ENCODE measurements at places on chromosomes 3 and 15.

GRCh38 chr3:61612211-61613194, 51.1 kb downstream of the PTPRG start:
- no peak for DNase-seq

DNA sequence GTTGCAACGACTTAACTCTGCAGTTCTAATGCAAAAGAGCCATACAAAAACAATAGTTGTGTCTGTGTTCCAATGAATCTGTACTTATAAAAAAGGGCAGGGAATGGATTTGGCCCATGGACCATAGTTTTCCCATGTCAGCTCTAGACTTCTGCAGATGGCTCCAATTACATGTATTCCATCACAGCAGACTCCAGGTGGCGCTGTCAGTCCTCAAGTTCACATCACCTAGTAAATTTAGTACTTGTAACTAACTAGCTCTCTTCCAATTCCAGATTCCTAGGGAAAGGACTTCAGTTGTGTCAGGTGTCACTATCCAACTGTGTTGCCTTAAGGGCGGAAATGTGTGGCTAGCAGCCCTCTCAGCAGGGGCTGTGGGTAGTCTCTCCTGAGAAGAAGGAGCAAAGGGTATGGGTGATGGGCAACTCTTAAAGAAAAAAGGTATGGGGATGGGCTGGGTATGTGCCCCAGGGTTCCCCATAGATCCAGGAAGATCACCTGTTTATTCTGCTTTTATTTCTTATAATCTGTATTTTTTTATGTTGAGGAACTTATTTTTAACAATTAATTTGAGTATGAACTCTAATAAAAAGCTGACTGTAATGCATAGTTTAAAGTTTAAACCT, 36.2 kb downstream of the BBS4 start:
- peak; percentile 35 for DNase-seq

GRCh38 chr3:52614689-52615088, 71.0 kb downstream of the PBRM1 start:
- peak; percentile 9 for DNase-seq

DNA sequence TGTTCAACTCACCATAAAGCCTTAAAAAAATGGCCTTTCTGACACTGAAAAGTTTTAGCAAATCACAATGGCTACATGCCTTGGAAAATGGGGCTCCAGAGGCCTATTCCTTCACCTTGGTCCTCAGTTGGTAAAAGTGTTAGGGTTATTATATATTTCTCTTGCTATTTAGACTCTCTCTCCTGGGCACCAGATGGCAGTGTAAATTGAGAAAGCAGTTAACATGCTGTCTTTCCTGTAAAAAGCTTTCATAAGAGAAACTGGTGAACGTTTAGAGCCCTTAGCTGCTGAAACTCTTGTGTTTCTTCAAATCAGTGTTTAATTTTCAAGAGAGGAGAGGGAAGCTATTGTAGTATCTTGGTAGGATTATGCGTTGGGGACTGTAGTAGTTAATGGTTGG, 89.9 kb downstream of the LRTM1 start:
- DNase-seq, result no peak

- no peak for DNase-seq
These were observed 428.5 kb upstream of the SEMA6D start for GRCh38 chr15:47288794-47289193.

- no peak for DNase-seq
These were observed 68.0 kb downstream of the CASR start for GRCh38 chr3:122251428-122251827.

DNA sequence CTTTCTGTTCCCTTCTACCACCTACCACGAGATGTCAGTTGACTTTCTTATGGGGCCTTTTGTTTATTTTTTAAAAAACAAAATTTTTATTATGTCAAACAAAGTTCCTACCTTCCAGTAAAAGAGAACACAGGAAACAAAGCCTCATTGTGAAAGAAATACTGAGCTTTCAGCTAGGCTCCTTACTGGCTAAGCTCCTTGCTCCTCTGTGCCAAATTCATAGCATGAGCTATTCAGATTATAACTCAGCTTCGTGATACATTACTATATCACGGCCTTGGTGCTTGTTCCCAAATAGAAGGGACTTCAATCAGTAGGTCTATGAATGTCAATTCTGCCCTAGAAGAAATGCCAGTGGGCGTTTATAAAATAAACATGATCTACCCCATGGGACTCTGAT, 145.8 kb upstream of the CHRM5 start:
- no peak for DNase-seq

DNA sequence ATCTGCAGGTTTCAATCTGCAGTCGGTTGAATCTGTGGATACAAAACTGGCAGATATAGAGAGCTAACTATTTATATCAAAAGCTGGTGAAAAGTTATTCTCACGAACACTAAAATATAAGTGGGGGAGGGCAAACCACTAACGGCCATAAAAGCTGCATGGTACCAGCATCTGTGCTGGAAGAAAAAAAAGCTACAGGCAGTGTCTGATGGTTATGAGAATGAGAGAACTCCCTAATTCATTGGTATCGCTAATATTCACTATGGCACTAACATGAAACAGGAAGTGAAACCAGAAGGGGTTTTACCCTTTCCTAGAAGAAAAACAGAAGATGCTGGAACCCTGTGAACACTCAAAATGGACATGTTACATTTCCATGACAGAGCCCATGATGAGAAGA, 15.9 kb downstream of the CEP70 start:
- DNase-seq, result no peak

GRCh38 chr15:96867992-96868391, 537.5 kb downstream of the NR2F2 start:
- DNase-seq, result no peak

- no peak for DNase-seq
These were observed 566 bp downstream of the ETV5 start for GRCh38 chr3:186108106-186108940.

GRCh38 chr3:174846055-174846454, 13.1 kb upstream of the NAALADL2 start:
- DNase-seq, result no peak

GRCh38 chr15:90838544-90838943, 29.8 kb upstream of the FURIN start:
- DNase-seq, result no peak

DNA sequence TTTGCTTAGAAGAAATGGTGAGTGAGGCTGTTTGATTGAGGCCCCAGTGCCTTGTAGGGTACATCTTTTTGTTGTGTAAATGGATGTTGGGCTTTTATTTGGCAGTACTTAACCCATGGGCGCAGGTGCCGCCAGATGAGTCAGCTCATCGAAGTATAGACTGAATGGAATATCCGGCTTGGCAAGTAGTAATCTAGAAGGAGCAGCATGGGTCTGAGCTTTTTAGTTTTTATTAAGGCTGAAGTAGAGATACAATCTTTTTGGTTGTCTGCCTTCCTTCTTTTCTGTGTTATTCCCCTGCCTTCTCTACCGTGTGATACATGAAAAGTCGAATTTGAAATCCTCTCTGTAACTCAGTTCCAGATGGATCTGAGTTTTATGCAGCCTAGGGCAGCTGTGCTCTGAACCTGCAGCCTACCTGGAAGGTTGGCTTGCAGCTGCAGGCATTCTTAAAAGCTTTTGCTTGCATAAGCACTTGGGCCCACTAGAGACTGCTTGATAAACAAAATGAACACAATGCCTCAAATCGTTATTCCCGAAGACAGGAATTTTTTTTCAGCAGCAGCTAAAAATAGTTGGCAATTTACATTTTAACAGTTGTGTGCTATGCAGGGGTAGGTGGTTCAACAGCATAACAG, 177.5 kb upstream of the CGNL1 start:
- DNase-seq, result no peak

GRCh38 chr15:85649372-85649771, 145.4 kb downstream of the KLHL25 start:
- no peak for DNase-seq

- no peak for DNase-seq
These were observed 46.9 kb downstream of the CHRD start for GRCh38 chr3:184426691-184427141.

GRCh38 chr3:64861684-64862083, 173.9 kb upstream of the ADAMTS9 start:
- no peak for DNase-seq

DNA sequence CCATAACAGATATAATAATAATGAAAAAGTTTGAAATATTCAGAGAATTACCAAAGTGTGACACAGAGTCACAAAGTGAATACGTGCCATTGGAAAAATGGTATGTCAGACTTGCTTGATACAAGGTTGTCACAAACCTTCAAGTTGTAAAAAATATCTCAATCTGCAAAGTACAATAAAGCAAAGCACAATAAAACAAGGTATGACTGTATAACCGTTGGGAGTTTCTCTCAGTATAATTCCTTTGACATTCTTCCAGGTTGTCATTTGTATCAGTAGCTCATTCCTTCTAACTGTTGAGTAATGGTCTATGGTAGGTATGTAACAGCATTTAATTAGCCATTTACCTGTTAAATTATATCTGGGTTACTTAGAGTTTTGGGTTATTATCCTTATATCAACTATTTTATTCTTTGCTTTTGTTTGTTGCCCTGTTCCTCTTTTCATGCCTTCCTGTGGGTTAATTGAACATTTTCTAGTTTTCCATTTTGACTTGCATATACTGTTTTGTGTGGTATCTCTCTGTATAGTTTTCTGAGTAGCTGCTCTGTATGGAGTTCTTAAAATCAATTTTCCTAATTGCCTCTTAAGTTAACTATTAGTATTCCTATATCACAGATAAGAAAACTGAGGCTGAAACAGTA, 112.5 kb downstream of the SUCNR1 start:
- no peak for DNase-seq

GRCh38 chr15:72782274-72783003, 1.1 kb downstream of the ADPGK start:
- no peak for DNase-seq

DNA sequence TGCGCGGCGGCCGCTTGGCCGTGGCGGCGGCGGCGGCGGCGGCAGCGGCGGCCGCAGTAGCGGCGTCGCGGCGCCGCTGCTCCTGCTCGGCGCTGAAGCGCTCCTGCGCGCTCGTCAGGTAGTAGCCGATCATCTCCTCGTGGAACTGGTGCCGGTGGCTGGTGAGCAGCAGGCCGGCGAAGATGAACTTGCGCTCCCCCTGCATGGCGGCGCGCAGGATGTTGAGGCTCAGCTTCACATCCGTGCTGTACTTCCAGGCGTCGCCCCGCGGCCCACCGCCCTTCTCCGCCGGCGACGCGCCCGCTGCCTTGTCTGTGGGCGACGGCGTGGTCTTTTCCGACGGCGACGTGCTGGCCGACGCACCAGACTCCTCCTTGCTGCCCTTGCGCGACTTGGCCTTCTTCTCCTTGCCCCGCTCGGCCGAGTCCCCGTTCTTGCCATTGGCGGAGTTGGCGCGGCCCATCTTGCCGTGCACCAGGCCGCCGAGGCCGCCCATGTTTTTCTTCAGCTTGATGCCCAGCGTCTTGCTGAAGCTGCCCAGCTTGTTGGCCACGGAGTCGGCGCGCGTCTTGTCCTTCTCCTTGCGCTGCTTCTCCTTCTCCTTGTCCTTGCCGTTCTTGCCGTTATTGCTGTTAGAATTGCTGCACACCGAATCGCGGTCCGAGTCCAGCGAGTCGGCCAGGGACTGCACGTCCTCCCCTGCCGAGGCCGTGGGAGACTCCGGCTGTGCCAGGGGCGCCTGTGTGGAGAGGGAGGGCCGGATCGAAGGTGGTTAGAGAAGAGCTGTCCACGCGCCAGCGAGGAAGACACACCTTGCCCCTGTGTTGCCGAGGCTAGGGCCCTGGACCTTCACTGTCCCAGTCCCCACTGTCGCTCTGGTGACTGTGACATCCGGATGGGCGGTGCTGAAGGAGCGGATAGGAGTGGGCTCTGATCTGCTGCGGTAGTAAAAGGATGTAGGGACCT, 157.6 kb downstream of the KLF13 start:
- DNase-seq, result no peak

GRCh38 chr15:92889390-92890107, 10.6 kb upstream of the CHD2 start:
- DNase-seq, result no peak

GRCh38 chr3:127551178-127551577, 39.4 kb downstream of the TPRA1 start:
- no peak for DNase-seq

GRCh38 chr3:136954980-136955780, 2.6 kb upstream of the IL20RB start:
- no peak for DNase-seq

GRCh38 chr3:9384141-9384828, 13.1 kb upstream of the SETD5 start:
- DNase-seq, result no peak

DNA sequence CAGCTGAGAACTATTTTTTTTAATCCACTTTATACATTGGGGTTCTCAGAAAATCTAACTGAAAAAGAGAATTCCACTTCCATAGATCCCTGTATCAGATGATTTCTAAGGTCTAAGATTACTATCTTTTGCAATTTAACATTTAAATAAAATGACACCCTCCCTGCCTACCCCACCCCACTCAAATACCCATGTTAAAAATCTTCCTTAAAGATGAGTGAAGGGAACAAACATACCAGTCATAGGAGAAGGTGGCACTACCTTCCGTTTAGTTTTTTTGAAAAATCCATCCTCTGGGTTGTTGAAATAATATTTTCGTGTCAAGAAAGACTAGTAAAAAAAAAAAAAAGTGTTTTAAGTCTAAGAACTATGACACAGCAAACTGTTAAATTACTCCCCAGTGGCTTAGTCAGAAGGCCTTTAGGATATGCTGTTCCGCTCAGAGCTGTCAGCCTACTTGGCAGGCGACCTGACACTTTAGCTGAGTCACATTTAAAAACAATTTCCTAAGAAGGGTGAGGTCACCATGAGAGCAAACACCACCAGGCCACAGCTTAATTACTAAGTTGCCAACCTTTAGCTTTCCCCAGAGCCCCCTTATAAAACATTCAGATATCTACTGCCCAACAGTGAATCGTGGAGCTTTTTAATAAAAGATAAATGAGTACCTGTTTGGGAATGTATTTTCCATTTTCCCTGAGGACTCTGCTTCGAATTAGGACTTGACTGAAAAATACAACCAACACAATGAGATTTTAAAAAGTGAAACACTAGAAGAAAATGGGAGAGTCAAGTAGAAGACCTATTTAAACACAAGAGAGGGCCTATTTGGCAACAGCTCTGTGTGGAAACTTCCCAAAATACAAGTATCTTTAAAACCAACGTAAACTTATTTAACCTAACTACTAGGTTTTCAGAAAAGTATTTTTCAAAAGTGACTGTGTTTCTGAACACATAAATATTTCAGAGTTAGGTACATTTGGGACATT, 9.6 kb downstream of the EMC3 start:
- DNase-seq, result peak; percentile 95

DNA sequence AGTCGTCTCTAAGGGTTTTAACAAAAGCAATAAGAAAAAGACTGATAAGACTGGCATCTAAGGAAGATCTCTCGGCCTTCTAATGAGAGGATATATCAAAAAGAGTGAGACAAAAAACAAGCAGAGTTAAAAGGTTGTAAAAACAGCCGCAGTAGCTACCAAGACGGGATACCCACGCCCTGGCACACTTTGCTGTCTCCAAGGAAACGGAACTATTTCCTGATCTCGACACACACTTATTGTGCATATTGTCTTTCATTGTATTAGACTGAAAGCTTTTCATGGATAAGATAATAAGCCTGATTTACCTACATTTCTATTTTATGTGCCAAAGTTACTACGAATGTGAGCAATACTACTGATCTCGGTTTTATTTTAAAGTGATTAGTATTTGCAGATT, 161.5 kb upstream of the MCTP2 start:
- no peak for DNase-seq

- no peak for DNase-seq
These were observed 347.2 kb upstream of the TPRG1 start for GRCh38 chr3:188824566-188824965.

GRCh38 chr15:85421116-85421925, 40.9 kb downstream of the AKAP13 start:
- DNase-seq, result no peak
